ENCODE measurements at places on chromosomes 11 and 22.

DNA sequence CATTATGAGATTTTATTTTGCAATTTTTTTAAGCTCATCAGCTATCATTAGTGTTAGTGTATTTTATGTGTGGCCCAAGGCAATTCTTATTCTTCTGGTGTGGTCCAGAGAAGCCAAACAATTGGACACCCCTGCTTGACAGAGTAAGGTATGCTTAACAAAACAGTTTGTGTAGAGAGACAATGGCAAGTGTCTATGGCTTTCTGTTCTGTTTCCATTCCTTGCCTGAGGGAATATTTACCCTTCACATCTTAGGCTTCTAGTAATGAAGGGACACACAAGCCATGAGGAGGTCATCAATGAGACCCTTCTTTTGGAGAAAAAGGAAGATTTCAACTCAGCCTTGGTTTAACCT, 1278.4 kb upstream of the TENM4 start:
- no peak for DNase-seq

DNA sequence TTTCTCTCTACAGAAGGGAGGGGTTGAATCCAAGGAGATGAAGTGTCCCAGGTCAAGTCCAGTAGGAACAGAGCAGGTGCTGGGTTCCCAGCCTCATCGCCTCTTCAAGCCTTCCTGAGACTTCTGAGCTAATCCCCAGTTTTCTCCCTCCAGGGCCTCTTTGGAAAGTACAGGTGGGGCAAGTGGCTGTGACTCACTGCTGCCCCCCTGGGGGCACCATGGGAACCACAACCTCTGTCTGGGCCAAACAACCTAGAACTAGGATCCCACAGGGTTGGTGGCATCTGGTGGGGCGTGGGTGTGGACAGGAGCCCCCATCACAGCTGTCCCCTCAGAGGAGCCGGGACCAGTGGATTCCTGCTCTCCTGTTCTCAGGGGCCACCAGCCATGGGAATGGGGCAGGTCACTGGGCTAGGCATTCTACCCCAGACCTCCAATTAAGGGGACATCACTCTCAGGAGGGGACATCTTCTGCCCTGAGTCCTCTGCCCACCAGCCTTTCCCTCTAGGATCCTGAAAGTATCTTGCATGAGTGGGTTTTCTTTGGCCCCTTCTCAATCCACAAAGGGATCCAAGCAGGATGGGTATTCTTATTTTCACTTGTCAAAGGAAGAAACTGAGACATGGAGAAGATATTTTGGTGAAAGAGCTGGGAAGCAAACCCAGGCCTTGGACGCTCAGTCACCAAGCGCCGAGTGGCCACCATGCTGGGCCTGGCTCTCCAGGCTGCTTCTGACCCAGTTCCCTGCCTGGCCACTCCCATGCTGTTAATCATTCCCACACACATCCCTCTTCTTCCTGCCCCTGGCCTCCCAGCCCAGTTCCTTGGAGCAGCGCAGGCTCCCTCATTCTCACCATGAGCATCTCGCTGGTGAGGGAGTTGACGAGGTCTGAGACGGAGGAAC, 23.8 kb downstream of the LRRC10B start:
- DNase-seq = peak; percentile 9

GRCh38 chr11:104916442-104916841, 18.2 kb upstream of the CASP12 start:
- no peak for DNase-seq

- no peak for DNase-seq
These were observed 28.7 kb downstream of the UPB1 start for GRCh38 chr22:24523873-24524272.

GRCh38 chr11:105100206-105100605, 39.4 kb downstream of the CARD18 start:
- DNase-seq = no peak
